ENCODE measurements at places on chromosomes 7 and 10.
A peak's percentile ranks its signal among the peaks of the same experiment; 100 is the strongest.

DNA sequence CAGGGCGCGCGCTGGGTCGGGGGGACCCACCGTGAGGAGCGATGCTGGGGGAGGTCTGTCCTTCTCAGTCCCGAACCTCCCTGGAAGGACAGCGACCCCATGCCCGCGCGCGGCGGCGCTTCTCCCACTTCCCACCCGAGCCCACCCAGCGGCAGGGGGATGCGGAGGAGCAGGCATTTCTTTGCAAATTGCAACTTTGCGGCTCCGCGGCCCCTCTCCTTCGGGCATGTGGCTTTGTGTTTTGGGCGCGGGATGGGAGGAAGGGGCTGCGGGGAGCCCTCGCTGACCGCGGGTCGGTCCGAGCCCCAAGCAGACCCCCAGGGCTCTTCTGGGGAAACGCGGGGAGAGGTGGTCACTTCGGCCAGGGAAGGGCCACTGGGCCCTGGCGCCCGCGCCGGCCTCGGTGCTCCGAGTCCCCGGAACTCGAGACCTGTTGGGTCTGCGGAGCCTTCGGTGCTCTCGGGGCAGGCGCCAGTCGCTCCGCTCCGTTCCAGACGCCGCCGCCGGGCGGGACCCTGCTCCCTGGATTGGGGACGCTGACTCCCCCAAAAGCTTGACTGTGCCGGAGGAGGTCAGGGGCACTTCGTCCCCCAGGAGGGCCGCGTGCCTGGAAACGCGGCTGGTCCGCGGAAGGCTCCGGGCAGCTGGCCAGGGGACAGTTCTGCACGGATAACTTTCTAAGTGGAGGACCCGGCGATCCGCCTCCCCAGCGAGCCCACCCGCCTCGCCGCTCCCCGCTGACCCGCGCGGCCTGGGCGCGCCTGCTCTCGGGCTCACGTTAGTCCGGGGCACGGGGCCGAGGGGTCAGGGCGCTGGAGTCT is 164.2 kb upstream of the DPP6 start:
- peak; percentile 49 for DNase-seq

GRCh38 chr10:132294561-132295318 is 13.0 kb downstream of the STK32C start:
- no peak for DNase-seq

- DNase-seq, result no peak
Measured at GRCh38 chr10:14487488-14487883, 156.8 kb upstream of the FRMD4A start.

GRCh38 chr7:14104861-14105260 is 115.4 kb upstream of the ETV1 start:
- no peak for DNase-seq

DNA sequence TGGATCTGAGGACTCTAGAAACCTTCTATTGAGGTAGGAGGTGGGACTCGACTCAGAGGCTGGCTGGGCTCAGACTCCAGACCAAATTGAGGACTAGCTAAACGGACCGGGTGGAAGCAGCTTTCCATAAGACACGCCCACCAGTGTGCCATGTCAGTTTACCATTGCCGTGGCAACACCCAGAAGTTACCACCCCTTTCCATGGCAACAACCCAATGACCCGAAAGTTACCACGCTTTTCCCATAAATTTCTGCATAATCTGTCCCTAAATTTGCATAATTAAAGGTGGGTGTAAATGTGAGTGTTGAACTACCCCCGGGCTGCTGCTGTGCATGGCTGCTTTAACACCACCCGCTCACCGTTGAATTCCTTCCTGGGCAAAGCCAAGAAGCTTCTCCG is 58.9 kb downstream of the MICALL2 start:
- DNase-seq, result no peak

GRCh38 chr10:100817268-100817839 is 72.0 kb downstream of the PAX2 start:
- DNase-seq, result no peak

GRCh38 chr10:27770181-27770580 is 24.6 kb upstream of the MKX start:
- DNase-seq, result no peak

DNA sequence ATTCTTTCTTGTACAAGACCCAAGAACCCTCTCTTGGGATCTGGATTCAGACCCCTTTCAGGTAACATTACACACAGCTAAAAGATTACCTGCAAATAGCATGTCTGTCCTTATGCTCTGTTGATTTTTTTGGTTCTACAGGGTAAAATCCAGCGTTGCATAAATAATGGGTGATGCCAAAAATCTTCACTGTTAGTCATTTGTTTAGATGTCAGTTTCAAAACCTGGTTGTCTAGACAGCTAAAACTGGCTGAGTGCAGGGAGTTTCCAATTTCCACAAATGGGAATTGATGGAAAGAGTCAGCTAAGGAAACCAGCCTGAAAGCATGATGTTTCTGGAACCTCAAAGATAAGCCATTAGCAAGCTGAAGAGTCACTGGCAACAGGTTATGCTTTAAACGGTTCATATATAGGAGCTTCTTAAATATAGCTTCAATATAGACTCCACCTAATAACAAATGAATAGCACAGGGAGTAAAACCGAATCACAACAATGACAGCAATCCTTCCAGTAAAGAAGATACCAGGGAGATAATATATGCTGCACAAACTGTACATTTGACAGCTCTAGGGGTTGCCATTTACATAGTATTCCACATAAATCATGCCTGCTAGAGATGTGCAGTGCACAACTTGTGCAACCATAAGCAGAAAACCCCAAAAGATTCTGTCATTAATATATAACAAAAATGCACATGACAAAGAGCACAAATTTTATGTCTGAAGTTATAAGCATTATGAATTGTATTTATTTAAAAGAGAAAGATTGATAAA is 20.4 kb downstream of the CCDC71L start:
- DNase-seq, result no peak

- DNase-seq, result no peak
Measured at GRCh38 chr10:1244493-1244892, 188.3 kb downstream of the WDR37 start.

DNA sequence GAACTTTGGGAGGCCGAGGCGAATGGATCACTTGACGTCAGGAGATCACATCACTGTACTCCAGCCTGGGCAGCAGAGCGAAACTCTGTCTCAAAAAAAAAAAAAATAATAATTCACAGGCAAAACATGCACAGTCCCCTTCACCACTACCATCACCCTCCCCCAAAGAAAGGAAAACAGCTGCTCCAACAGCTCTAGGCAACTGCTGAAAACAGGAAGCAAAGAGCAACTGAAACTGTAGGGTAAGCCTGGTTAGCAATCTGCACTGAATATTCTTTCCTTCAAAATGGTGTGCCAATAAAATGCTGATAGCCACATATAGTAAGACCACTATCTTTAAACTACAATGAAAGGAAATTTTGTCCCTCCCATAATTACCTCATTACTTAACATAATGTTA is 11.8 kb downstream of the NT5C2 start:
- no peak for DNase-seq

DNA sequence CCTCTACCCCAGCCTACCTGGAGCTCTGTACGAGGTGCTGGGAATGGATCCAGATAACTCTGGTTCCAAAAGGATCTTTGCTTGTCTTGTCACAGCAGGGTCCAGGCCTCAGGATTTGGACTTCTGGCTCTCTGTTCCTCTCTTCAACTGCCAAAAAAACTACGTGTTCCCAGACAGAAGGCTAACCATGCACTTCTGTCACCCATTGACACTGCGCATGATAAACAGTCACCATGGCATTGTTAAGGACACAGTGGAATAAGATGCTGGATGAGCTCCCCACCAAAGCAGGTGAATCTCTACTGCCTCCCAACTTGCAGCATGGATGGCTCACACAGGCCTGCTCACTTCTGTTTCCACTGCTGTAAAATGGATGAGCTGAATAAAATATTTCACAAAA is 637.9 kb downstream of the TNS3 start:
- DNase-seq, result no peak

DNA sequence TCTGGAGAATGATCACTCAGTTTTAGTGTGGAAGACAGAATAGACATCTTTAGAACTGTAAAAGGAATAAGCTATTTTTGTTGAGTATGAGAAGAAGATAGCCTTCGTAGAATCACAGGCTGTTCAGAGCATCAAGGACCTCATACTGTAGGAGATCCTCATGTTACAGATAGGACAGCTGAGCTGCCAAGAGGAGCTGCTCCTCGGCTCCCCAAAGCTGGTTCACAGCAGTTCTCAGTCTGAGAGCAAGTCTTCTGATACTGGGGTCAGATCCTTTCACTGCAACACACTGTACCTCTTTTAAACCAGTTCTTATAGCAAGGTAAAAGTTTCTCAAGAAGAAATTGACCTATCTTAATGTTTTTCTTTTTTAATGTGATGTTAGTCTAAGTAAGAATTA is 17.1 kb downstream of the CCNY start:
- DNase-seq, result no peak

DNA sequence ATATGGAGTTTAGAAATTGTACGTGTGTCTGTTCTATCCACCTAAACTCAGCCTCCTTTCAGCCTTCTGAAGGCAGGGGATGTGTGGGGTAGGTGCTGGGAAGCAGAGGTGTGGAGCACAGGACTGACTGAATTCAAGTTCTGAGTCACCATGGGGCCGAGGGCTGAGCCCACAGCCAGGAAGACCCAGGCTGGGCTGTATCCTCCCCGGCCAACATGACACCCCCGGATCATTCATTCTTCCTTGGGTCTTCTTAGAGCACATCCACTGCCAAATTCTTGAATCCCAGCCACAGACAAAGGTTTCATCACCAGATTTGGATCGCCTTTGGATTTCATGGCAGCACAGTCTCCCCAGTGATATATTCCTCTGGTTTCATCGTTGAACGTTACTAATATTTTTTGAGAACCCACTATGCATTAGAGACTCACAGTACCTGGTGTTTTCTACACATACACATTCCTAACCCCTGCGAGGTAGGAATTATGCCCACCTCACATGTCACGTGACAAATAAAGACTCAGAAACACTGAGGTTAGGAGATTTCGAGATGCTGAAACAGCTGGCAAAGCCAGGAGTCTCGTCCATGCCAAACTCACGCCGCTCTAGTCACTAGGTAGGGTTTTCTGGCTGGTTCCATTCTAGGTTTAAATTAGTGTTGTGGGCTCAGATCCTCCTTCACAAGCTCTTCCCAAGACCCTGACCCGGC is 26.9 kb downstream of the CCDC3 start:
- DNase-seq, result no peak

GRCh38 chr7:3371601-3372000 is 70.5 kb downstream of the SDK1 start:
- DNase-seq, result no peak

DNA sequence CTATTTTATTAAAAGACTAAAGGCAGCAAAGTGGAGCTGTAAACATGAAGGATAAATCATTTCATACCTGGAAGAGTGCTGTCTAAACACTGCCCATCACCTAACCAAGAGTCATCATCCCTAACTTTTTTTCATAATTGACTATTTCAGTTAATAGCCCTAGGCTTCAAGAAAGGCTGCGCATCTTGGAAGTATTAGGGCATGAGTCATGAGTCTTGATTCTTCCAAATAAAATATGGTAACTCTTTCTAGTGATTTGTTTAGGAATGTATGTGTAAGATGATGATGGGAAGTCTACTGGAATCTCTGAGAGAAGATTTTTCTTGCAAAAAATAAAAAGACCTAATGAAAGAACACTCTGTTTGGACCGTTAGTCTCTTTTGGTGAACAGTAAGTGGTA is 207.7 kb upstream of the AHR start:
- DNase-seq, result no peak

GRCh38 chr10:116756277-116756676 is 13.9 kb upstream of the HSPA12A start:
- DNase-seq, result no peak

- no peak for DNase-seq
Measured at GRCh38 chr7:157271315-157271990, 65.4 kb upstream of the DNAJB6 start.

- DNase-seq, result no peak
Measured at GRCh38 chr10:44724415-44725174, 186.5 kb upstream of the TMEM72 start.

GRCh38 chr10:25209618-25210017 is 34.8 kb downstream of the GPR158 start:
- no peak for DNase-seq

DNA sequence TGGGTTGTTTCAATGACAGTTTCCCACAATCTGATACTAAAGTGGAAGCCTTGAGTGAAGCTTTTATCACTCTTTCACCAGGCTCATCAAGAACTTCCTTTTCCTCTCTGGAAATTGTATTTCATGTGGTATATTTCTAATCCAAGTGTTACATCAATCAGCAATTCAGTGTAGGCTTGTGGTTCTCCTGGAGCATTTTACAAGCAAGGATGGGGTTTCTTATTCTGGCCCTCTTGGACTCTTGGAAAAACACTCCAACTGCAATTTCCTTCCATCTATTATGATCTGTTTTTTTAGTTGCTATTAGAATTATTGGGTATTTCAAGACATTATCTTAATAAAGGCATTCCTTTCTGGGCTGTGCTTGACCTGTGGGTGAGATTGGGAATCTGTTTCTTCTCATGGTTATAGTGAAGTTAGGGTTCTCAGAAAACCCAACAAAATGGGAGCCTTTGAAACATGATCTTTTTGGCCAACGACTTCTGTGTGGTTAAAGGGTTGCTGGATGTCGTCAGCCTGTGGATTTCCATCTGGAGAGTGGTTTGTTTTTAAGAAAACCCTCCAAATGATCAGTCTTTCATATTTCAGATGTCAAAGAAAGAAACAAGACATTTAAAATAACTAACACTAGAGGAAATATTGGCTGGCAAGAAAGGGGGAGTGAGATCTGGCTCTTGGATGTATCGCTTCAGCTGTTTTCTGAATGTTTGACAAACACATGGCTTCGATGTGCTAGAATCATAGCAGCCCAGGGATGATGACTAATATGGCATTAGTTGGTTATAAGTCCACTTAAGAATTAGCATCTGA is 540.2 kb downstream of the LRMDA start:
- DNase-seq, result no peak

DNA sequence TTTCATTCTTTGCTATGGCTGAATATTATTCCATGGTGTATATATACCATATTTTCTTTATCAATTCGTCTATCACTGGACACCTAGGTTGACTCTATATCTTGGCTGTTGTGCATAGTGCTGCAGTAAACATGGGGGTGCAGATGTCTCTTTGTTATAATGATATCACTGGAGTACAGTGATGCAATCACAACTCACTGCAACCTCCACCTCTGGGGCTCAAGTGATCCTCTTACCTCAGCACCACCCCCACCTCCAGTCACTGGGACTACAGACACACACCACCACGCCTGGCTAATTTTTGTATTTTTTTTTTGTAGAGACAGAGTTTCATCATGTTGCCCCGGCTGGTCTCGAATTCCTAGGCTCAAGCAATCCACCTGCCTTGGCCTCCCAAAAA is 15.6 kb downstream of the KLHL7 start:
- DNase-seq, result no peak

- DNase-seq, result peak; percentile 27
Measured at GRCh38 chr7:104207348-104207730, 474 bp downstream of the ORC5 start.

- no peak for DNase-seq
Measured at GRCh38 chr7:46654546-46655443, 733.7 kb upstream of the IGFBP3 start.

- no peak for DNase-seq
Measured at GRCh38 chr7:133633055-133633454, 380.2 kb downstream of the EXOC4 start.
